ENCODE measurements at places on chromosomes 6 and 20.
A peak's percentile ranks its signal among the peaks of the same experiment; 100 is the strongest.

DNA sequence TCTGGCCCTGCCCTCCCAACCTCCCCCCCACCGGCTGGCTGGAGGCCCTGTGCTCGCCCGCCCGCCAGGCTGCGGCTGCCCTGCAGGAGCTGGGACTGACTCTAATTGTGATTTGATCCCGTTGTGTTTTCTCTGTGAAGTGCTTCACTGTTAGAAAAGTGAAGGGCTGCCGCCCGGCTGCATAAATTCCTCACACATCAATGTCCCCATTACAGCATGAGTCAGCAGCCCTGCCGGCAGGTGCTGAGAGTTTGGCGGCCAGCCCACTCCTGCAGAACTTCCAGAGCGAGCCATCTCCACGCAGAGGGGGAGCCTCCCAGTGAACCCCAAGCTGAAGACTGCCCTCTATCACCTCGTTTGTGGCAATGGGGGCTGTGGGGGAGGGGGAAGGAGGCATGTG is 137.9 kb downstream of the DLL1 start:
- DNase-seq, result no peak

DNA sequence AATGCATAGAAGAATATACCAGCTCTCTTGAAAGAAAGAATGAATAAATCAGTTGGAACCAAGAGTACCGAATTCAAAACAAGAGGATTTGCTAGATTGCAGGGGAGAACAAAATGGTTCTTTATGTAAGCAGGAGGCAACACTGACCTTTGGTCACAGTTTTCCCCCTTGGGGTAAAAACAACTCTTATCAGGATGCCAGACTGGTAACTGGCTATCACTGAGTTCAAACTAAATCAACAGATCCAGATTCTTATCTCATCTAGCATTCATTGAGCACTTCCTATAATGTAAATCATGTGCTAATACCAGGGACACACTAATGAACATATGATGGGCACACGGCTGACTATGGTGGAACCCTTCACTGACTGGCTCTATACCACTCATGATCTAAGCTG is 4.8 kb upstream of the IL17F start:
- DNase-seq, result no peak

- no peak for DNase-seq
These were observed 50.0 kb downstream of the ISM1 start for GRCh38 chr20:13271098-13271497.

DNA sequence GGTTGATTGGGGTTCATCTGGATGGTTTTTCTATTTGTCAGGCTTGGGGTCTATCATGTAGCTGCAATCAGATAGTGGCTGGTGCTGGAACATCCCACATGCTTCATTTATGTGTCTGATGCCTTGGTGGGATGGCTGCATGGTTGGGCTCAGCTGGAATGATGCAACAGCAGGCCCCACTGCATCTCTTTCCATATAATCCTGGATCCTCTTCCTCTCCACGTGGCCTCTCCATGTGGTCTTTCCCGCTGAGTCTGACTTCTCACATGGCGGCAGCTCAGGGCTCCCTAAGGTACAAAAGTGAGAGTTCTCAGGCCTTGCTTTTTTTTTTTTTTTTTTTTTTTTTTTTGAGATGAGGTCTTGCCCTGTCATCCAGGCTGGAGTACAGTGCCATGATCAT is 65.0 kb upstream of the SUPT3H start:
- no peak for DNase-seq

DNA sequence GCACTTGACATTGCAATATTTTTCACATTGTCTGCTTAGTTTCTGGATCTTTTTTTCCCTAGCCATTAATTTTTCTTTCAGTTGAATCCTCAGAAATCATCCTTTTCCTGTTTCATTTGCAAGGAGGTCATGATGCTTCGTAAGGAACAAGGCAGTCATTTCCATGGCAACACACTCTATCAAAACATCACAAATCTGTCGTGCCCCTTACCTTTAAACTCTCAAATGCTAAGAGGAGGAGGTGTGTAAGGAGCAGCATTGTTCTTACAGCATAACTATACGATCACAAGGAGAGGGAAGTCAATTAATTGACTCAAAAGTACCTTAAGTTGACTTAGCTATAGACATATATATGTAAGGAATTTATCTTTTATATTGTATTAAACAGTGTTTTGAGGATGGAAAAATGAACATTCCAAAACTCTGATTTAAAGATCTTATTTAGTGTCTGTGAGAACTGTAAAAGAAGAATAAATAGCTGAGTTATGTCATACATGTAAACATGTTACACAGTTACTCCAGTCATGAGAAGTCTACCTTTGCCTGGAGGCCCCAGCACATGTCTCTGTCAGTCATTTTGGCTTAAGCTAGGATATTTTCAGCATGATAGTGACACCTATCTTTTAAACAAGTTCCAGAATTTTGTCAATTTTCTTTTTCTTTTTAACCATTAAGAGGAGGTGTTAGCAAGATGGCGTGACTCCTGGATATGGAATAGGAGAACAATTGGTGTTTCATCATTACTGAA is 41.6 kb downstream of the CDKAL1 start:
- DNase-seq, result no peak

GRCh38 chr6:118750143-118750542 is 98.8 kb upstream of the CEP85L start:
- DNase-seq, result no peak

- no peak for DNase-seq
These were observed 109.5 kb upstream of the CD93 start for GRCh38 chr20:23195636-23196035.

DNA sequence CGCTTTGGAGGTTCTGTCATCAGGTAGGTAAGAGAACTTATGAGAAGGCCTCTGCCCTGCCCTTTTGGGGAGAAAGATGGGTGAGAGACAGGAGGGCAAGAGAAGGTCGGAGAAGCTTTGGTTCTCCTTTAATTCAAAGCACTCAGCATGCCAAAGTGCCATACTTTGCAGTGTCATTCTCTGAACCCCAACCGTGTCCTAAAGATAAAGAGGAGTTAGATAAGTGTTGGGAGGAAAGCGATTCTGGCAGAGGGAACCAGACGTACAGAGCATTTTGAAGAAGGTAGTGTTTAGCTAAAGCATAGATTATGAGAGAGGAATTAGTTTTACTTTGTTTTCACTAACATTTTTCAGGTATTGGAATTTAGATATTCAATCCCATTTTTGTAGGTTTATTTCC is 40.3 kb downstream of the NKAIN2 start:
- no peak for DNase-seq

DNA sequence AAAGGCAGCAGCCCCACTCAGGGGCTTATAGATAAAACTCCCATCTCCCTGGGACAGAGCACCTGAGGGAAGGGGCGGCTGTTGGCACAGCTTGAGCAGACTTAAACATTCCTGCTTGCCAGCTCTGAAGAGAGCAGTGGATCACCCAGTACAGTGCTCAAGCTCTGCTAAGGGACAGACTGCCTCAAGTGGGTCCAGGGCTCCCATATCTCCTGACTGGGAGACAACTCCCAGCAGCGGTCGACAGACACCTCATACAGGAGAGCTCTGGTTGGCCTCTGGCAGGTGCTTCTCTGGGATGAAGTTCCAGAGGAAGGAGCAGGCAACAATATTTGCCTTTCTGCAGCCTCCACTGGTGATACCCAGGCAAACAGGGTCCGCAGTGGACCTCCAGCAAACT is 810.1 kb downstream of the EYS start:
- DNase-seq, result no peak

GRCh38 chr6:41705996-41706835 is 29.2 kb downstream of the TFEB start:
- DNase-seq, result no peak

GRCh38 chr6:119022796-119023195 is 55.7 kb downstream of the FAM184A start:
- no peak for DNase-seq

- DNase-seq, result no peak
These were observed 12.7 kb upstream of the MTRF1L start for GRCh38 chr6:153015094-153015640.

GRCh38 chr6:40312213-40313015 is 274.8 kb downstream of the LRFN2 start:
- DNase-seq, result no peak

GRCh38 chr6:32799168-32799567 is 17.6 kb downstream of the HLA-DOB start:
- no peak for DNase-seq

GRCh38 chr6:33672808-33673207 is 38.7 kb downstream of the UQCC2 start:
- DNase-seq, result no peak

GRCh38 chr6:166023273-166023989 is 144.2 kb downstream of the TBXT start:
- DNase-seq, result no peak

- no peak for DNase-seq
These were observed 13.0 kb downstream of the SLC2A4RG start for GRCh38 chr20:63752411-63753101.

DNA sequence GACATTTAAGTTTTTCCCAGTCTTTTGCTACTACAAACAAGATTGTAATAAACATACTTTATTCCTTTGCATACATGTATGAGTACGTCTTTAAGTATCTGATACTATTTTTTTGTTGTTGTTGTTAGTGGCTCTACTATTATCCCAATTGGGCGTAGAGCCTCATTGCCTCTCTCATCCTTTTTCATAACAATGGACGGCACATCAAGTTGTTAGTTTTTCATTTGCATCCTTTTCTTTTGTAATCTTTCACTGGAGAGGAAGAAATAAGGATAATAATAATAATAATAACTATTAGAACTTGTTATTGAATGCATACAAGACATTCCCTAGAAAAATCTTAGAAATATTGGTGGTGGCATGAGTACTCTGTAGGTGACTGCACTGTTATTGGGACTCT is 23.1 kb downstream of the HS3ST5 start:
- DNase-seq, result no peak

DNA sequence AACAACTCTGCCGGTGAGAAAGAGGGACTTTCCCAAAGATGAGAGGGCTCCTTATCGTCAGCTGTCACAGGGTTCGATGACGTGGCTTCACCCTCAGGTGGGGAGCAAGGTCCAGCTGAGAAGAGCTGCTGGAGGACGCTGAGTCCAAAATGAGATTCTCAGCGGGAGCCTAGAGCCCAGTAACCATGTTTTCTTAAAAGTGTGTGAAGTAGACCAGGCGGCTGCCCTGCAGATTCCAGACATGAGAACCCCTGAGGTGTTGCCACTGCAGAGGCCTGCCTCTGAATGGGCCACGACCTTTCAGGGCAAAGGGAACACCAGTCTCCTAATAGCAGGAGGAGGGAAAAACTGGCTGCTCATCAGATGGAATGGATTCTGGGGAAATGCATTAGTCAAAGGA is 375.1 kb downstream of the BTBD9 start:
- DNase-seq, result no peak

DNA sequence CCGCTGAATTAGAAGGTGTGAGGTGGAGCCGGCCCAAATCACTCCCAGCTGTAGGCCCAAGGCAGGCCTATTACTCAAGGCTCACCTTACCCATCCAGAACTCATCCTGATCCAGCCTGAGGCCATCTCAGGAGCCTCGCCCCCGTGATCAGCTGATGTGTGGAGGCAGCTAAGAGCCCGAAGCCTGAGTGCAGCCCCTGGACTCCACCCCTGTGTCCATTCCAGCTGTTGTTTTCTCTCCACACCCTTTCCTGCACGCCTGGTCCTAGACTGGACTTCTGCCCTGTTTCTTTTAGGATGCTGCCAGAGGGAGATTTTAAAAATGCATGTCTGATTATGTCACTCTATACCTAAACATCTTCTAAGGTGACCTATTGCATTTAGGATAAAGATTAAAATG is 124.7 kb upstream of the SUPT3H start:
- DNase-seq, result no peak

DNA sequence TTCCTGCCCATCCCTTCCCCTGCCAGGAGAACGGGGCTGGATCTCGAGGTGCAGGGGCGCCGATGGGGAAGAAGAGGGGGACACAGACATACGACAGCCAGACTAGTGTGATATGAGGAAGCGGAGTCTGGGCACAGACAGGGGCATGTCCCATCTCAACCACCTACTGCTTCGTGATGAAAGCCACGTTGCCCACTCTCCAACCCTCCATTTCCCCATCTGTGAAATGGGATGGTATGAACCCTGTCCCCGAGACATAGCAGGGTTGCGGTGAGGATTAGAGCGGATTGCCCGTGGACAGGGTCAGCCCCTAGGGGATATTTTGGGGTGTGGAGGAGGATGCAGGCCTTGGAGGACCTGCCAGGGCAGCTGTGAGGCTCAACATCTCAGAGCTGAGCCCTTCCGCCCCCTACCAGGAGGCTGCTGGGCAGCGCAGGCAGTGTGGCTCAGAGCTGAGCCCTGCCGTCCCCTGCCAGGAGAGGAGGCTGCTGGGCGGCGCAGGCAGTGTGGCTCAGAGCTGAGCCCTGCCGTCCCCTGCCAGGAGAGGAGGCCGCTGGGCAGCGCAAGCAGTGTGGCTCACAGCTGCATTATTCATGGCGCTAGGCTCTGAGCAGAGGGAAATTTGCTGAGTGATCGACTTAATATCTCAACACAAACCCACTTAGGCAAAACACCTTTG is 71.7 kb downstream of the GRM4 start:
- no peak for DNase-seq

DNA sequence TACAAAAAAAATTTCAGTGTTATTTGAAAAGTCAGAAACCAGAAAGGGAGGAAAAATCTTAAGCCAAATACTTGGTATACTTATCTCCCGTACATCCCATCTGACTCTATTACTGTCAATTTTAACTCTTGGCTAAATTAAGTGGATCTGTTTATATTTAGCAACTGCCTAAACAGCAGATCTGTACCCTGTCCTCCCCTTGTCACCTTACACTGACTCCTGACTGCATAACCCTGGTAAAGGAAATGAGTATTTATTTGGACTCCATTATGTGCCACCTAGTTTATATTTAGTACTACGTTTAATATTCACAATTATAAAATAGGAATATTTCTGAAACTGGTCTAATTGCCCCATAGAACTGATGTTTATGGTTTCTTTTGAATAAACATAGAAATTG is 730.2 kb upstream of the GJE1 start:
- no peak for DNase-seq

DNA sequence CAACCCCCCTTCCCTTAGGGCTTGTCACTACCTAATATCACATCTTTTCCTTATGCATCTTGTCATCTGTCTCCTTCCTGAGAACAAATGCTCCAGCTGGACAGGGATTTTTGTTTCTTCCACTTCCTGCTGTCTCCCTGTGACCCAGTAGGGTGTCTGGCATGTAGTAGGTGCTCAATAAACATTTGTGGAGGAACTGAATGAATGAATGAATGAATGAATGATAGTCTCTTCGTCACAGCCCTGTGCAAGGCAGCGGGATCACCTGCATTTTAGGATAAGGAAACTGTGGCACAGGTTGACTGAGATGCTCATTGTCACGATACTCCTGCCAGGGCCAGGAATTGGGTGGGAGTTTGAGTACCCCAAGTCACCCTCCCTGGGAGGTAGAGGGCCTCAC is 14.2 kb downstream of the LEMD2 start:
- no peak for DNase-seq

GRCh38 chr6:138773177-138774091 is at the start of gene CCDC28A:
Gene CCDC28A (plus strand): TSS chr6:138773769. CDS start chr6:138776121, 2,352 bp downstream.
- DNase-seq, result peak; percentile 96

DNA sequence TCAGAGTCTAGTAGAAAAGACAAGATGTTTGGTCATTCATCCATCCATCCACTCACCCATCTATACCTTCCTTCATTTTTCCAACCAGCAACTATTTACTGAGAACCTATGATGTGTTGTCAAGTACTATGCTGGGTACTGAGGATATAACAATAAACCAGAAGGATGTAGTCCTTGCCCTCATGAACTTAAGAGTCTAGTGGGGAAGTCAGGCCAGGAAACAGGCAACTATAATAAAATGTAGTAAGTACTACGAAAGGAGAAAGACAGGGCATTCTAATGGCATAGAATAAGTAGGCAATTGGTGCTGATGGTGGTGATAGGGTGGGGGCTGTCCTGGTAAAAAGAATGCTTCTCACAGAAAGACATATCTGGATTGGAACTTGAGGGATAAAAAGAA is 245.7 kb downstream of the BTBD9 start:
- no peak for DNase-seq

All from left renal pelvis (tissue), 4 donors.